Smooth muscle cell of the pulmonary artery (primary cell): ENCODE measurements at places on chromosomes 16 and 17. TPM values are rescaled to one million over a fixed set of nuclear protein-coding genes. Genes with fewer than 3 reads are reported as not detected.

Gene CCL1
- not detected in 2 replicates for total RNA-seq

Gene CCL16
- total RNA-seq = not detected in 2 replicates

Gene GINS2
- total RNA-seq = 1.2 and 2.8 TPM in 2 replicates

Gene OR1A1
- total RNA-seq = not detected in 2 replicates

Gene CCL17
- total RNA-seq = not detected in 2 replicates

Gene MYH2
- not detected in 2 replicates for total RNA-seq

Gene RDM1
- 0.59 TPM in 1 of 2 replicates, not detected in the other for total RNA-seq

Gene KRTAP2-1
- not detected in 2 replicates for total RNA-seq

Gene EVPLL
- total RNA-seq = not detected in 2 replicates

Gene C17orf78
- total RNA-seq = not detected in 2 replicates

Gene RUNDC1
- total RNA-seq = 13.4 and 15.4 TPM in 2 replicates

Gene KRT36
- not detected in 2 replicates for total RNA-seq

Gene GUCY2D
- total RNA-seq = not detected in 2 replicates

Gene C1QL1
- total RNA-seq = 0.33 and 0.46 TPM in 2 replicates

Gene PPP1R27
- not detected in 2 replicates for total RNA-seq

Gene CA10
- total RNA-seq = not detected in 2 replicates

Gene SP6
- 0.07 and 0.23 TPM in 2 replicates for total RNA-seq

Gene SPIRE2
- total RNA-seq = 0.72 and 1.1 TPM in 2 replicates

Gene KIF18B
- 1.1 and 1.9 TPM in 2 replicates for total RNA-seq

Gene TAOK2
- 57.6 and 60.2 TPM in 2 replicates for total RNA-seq

Gene KRT40
- total RNA-seq = not detected in 2 replicates

Gene TNFSF13
- total RNA-seq = 1.4 and 2.4 TPM in 2 replicates

Gene KSR1
- total RNA-seq = 26.1 and 30.8 TPM in 2 replicates

Gene EFCAB13
- total RNA-seq = 5.1 and 5.3 TPM in 2 replicates

Gene MT1F
- total RNA-seq = 2.0 TPM in 1 of 2 replicates, not detected in the other
